T-helper 1 cell treated with Interleukin-12 subunit alpha and Interleukin-12 subunit beta and Interleukin-4 antibody, amounts not matched to agents 30 ng/mL and 1 ng/mL, for 36 hours (primary cell): ENCODE measurements at places on chromosomes 3 and 15. TPM values are rescaled to one million over a fixed set of nuclear protein-coding genes. Genes with fewer than 3 reads are reported as not detected.

Gene IFRD2
- total RNA-seq = 84.6 and 91.1 TPM in 2 replicates

Gene CPNE4
- 0.10 and 0.27 TPM in 2 replicates for total RNA-seq

Gene OIP5
- total RNA-seq = 14.5 and 17.7 TPM in 2 replicates

Gene DPPA4
- not detected in 2 replicates for total RNA-seq

Gene CIDEC
- total RNA-seq = not detected in 2 replicates

Gene CCR3
- 0.24 and 0.27 TPM in 2 replicates for total RNA-seq

Gene XIRP1
- total RNA-seq = 0.12 and 0.25 TPM in 2 replicates

Gene SPESP1
- 0.56 and 1.5 TPM in 2 replicates for total RNA-seq

Gene STX19
- total RNA-seq = not detected in 2 replicates

Gene CSPG5
- 0.49 and 0.63 TPM in 2 replicates for total RNA-seq

Gene BNC1
- not detected in 2 replicates for total RNA-seq

Gene KLHL40
- total RNA-seq = not detected in 2 replicates

Gene FAM227B
- 2.6 and 4.6 TPM in 2 replicates for total RNA-seq

Gene GOLGA8K
- 0.61 and 0.88 TPM in 2 replicates for total RNA-seq

Gene MESP2
- total RNA-seq = not detected in 2 replicates

Gene OR5K2
- total RNA-seq = not detected in 2 replicates

Gene DPPA2
- not detected in 2 replicates for total RNA-seq

Gene EOMES
- total RNA-seq = 18.6 and 19.0 TPM in 2 replicates
